ENCODE measurements at places on chromosomes 12 and 14. TPM values are rescaled to one million over a fixed set of nuclear protein-coding genes. Genes with fewer than 3 reads are reported as not detected.

The SDSL gene
- total RNA-seq: 3.1 TPM

The SUPT16H gene
- total RNA-seq: 195 TPM

The SLC5A8 gene
- total RNA-seq: not detected

The ADSS1 gene
- total RNA-seq: 25.3 TPM

The PAPLN gene
- total RNA-seq: 17.3 TPM

The IRAK3 gene
- 0.37 TPM for total RNA-seq

The ZNF705A gene
- total RNA-seq: not detected

DNA sequence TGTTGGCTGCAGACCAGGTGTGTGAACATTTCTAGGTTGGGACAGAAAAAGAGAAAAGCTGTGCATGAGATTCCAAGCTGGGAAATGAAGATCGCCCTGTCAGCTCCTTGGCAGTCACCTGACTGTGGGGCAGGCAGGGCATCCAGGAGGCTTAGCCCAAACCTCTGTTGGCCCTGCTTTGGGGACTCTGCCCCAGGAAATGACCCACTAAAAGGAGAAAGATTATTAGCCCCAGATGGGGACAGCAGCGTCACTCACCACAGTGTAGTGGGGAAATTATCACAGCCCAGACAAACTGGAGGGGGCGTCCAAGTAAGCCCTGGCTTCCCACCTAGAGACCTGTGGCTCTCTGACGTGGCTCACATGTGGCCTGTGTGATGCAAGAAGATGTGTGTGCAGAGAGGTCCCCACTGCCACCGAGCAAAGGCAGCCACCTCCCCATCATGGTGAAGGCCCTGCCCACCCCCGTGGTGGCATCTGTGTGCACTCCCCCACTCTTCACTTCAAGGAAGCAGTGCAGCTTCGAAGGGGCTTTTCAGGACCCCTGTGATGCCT lies 39.1 kb downstream of the DIO3 start:
- no peak for DNase-seq

DNA sequence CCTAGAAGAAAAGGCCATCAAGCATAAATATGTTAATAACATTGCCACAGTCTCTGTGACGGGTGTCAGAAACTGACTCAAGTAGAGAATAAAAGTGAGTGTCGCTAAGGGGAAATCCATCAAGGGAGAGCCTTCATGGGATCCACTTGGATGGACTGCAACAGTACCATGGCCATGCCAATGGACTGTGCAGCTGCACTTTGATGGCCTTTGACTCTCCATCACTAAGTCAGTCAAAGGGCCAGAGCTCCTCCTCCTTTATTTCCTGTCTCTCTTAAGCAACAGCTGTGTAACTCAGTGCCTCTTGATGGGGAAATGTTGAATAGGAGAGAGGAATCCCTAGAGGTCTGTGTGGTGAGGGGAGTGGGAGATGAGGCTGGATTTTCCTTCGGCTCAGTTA lies 335.2 kb downstream of the BMP4 start:
- DNase-seq: no peak

- no peak for DNase-seq
Measured at GRCh38 chr14:29216268-29217232, 450.0 kb downstream of the FOXG1 start.

DNA sequence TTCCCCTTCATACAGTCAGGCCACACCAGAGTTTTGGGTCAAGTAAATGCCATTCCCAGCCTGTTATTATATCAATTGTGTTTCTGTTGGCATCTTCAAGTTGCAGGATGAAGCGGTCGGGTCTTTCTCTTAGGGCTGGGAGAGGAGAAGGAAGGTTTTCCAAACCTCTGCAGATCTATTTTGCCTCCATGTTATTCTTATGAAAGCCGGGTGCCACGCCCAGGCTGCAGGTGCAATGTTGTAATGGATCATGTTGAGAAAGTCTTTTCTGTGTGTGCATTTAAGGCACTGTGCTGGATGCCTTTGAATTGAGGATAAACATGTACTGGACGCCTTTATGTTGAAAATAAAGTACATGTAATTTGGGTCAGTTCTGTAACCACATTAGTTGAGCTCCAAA lies 164.4 kb upstream of the HIF1A start:
- no peak for DNase-seq

DNA sequence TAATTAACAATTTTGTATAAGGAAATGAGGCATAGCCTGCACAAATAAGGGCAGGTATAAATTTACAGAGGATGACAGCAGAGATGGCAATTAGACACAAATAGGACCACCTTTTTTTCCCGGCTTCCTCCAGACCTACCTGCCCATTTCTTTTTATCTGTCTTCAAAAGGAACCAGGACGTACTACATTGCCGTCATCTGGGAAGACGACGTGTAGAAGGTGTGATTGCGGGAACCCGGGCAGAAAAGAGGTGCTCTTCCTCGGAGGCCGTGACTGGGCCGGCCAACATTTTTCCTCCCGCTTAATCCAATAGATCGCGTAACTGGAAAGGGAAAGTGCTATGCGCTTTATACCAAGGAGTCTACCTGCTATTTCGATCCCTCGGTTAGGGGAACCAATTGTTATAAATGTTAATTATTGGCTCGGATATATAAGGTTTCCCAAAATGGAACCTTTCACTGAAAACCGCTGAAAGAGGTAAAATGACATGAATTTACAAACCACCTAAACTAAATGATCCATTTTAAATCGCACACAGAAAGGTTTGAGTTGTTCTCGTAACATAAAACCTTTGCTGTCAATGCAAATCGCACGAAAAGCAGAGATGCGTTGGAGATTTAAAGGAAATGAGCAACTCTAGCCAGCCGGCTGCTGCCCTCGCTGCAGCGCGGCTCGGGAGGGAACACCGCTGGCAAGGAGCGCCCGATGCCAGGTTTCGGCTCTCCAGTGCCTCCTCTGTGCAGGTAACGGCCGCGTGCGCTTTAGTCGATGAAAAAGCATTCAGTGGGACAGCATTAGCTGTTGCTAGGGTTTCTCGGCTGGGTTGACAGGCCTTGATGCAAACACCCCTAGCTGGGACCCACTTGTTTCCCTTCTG lies 2.8 kb upstream of the SIX1 start:
- peak; percentile 60 for DNase-seq

DNA sequence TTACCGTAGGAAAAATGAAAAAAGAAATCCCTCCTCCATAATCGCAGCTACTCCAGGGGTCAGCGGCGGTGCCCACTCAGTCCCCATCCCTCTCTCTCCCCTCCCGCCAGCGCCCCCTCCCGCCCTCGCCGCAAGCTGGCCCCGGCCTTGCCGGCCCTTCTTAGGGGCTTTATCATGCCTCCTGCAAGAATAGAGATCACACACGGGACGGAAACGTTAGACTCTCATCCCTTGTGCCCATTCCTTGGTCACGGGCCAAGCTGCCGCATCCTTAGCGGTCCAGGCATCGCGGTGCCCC lies 692 bp upstream of the COX14 start:
- DNase-seq: no peak

DNA sequence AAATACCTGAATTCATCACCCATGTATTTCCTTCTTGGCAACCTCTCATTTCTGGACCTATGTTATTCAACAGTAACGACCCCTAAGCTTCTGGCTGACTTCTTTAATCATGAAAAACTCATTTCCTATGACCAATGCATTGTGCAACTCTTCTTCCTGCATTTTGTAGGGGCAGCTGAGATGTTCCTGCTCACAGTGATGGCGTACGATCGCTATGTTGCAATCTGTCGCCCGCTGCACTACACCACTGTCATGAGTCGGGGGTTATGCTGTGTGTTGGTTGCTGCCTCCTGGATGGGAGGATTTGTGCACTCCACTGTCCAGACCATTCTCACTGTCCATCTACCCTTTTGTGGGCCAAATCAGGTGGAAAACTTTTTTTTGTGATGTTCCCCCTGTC lies 356 bp downstream of the OR4Q2 start:
- no peak for DNase-seq

GRCh38 chr12:58346032-58346632 lies 404.8 kb downstream of the ATP23 start:
- DNase-seq: peak; percentile 36

DNA sequence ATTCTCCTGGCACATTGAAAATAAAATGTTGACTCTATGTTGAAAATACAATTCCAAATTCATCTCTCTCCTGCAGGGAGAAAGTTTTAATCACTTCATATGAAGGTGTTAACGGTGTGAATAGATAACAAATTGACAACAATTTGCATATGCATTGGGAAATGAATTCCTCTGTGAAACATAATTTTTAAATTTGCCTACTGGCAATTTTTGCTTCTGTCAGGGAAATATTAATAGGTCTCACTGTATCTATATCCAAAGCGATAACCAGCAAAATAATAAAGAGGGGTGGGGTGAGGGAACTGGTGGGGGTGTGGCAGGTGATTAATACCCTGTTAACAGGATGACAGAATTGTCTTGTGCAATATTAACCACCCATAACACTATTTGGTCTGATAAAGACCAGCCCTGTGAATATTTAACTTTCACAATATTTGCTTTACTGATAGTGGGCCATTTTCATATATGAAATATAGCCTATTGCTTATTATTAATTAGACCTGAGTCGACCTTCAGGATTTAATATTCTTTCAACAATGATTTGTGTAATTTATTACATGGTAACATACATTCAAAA lies 239.0 kb upstream of the SSTR1 start:
- no peak for DNase-seq

GRCh38 chr12:45671254-45671653 lies 58.3 kb upstream of the ARID2 start:
- no peak for DNase-seq

DNA sequence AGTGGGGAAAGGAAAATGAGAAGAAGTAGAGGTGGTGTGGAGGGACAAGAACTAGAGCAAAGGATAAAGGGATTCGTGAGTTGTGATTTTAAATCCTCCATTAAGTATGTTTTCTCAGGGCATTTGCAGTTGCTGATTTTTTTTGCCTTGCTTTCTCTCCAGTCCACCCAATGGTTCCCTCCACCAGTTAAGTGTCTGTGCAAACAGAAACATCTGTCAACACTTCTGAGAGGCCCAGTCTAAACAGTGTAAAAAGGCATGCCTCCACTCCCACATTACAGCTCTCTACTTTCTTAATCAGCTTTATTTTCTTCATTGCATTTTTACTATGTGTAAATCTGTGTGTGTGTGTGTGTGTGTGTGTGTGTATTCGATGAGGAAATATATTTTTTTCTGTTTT lies 141.2 kb downstream of the PPFIA2 start:
- DNase-seq: no peak

- DNase-seq: no peak
Measured at GRCh38 chr12:132137483-132138125, 6.5 kb downstream of the DDX51 start.

DNA sequence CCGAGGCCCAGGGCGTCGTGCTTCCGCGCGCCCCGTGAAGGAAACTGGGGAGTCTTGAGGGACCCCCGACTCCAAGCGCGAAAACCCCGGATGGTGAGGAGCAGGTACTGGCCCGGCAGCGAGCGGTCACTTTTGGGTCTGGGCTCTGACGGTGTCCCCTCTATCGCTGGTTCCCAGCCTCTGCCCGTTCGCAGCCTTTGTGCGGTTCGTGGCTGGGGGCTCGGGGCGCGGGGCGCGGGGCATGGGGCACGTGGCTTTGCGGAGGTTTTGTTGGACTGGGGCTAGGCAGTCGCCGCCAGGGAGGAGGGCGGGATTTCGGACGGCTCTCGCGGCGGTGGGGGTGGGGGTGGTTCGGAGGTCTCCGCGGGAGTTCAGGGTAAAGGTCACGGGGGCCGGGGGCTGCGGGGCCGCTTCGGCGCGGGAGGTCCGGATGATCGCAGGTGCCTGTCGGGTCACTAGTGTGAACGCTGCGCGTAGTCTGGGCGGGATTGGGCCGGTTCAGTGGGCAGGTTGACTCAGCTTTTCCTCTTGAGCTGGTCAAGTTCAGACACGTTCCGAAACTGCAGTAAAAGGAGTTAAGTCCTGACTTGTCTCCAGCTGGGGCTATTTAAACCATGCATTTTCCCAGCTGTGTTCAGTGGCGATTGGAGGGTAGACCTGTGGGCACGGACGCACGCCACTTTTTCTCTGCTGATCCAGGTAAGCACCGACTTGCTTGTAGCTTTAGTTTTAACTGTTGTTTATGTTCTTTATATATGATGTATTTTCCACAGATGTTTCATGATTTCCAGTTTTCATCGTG lies 612 bp downstream of the MDM2 start:
- peak; percentile 76 for DNase-seq

DNA sequence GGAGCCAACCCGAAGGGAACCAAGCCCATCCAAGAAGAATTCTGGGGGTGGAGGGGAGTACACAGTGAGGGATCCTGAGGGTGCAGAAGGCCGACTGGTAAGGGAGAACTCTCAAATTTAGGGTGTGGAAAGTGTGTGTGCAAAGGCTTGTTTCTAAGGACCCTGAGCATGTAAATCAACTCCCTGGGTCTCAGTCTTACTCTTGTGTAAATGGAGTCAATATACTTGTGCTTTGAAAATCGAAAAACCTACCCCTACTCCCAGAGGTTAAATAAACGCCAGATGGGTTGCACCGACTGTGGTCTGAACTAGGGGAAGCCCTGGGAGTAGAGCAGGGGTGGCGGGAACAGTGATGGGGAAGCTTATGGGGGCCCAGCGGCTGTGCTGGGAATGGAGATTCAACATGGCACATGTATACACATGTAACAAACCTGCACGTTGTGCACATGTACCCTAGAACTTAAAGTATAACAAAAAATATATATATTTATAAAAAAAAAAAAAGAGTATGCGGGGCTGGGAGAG lies 6.0 kb downstream of the B4GALNT1 start:
- DNase-seq: no peak

DNA sequence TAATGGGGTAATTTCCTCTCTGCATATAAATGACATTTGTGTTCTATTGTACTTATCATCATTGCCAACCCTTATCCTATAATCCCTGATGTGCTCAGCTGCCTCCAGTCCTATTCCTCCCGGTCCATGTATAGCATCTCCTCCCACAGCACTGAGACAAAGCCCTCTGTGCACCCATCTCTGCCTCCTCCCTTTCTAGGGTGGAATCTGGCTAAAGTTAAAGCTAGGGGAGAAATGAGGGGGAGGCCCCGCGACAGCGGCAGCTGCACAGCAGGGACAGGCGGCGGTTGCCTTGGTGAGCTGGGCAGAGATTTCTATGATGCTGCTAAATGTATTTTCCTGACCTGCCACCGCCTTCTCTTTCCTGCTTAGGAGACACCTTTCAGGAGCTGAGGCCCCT lies 12.8 kb upstream of the ZDHHC22 start:
- DNase-seq: no peak

GRCh38 chr14:24609655-24610344 lies at the start of gene GZMH:
TSS of gene GZMH (minus strand) at chr14:24609685. CDS start at chr14:24609613, 72 bp downstream.
- no peak for DNase-seq

GRCh38 chr12:79255288-79255687 lies 390.7 kb downstream of the SYT1 start:
- DNase-seq: no peak

Data from neural progenitor cell (in vitro differentiated cells).